ENCODE measurements at places on chromosomes 12 and 14. TPM values are rescaled to one million over a fixed set of nuclear protein-coding genes. Genes with fewer than 3 reads are reported as not detected.
A peak's percentile ranks its signal among the peaks of the same experiment; 100 is the strongest.

DNA sequence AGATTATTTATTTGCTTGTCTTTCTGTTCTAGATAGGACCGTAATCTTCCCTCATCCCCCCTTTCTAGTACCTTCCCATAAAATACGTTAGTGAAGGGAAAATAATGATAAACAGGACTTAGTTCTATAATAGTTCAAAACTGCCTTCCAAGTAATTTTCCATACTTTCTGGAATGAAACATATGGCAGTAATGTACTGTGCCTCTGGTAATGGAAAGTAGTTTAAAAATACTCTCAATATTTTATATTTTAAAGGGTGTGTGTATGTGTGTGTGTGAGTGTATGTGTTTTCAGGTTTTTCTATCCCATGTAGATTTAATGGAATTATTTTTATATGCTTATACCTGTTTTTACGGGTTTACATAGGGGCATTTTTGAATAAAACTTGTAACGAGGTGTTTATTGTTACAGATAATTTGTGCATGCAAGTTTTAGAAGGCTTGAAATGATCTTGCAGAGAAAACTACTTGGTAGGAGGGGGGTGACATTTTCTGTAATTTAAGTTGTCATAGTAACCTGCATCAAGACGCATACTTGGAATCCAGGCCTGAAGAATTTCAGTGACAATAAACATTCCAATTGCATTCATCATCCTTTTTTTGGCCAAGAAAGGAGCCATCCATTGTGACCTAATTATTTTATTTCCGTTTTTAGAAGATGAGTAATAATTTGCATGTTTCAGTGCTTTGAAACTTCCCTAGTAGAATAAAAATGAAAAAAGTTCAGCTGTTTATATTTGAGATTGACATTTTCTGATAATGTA, 38.9 kb downstream of the RASSF8 start:
- no peaks in the 10 kb centered on the region for H3K36me3 ChIP-seq
- DNase-seq, result no peak
- H3K4me1 ChIP-seq, result no peaks in the 10 kb centered on the region
- H3K27me3 ChIP-seq, result peaks cover 5% of the 10 kb centered on the region

GRCh38 chr14:73998726-73999125, 20.4 kb downstream of the ENTPD5 start:
- H3K27ac ChIP-seq, result no peak overlapping the region
- no peak for DNase-seq
- no peak overlapping the region for H3K4me3 ChIP-seq
- H3K27me3 ChIP-seq, result no peaks in the 10 kb centered on the region
- no peaks in the 10 kb centered on the region for H3K36me3 ChIP-seq
- H3K4me1 ChIP-seq, result no peaks in the 10 kb centered on the region

TAS2R7 gene
- not detected for total RNA-seq

SLC2A13 gene
- total RNA-seq, result 3.4 TPM

GPATCH2L gene
- 58.6 TPM for total RNA-seq

ZBTB39 gene
- total RNA-seq, result 7.7 TPM

DNA sequence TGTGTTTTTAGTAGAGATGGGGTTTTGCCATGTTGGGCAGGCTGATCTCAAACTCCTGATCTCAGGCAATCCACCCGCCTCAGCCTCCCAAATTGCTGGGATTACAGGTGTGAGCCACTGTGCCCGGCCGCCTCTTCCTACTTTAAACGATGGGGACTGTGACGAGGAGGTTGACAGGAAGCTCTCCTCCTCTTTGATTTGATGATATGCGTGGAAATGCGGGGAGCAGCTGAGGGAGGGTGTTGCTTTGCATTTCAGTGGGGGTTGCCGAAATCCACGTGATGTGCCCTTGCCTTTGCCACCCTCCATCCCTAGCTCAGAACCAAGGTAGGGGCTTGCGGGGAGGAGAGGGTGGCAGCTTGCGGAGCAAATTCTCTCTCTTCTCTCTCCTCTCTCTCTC, 189.6 kb downstream of the AACS start:
- H3K4me3 ChIP-seq, result no peak overlapping the region
- no peak for DNase-seq
- no peaks in the 10 kb centered on the region for H3K36me3 ChIP-seq
- H3K27ac ChIP-seq, result no peak overlapping the region

PAX9 gene
- not detected for total RNA-seq

- peak overlapping the region; percentile 58 for H3K4me3 ChIP-seq
- peaks cover 10% of the 10 kb centered on the region for H3K4me1 ChIP-seq
- peaks cover 13% of the 10 kb centered on the region for H3K27me3 ChIP-seq
- no peaks in the 10 kb centered on the region for H3K36me3 ChIP-seq
- peak; percentile 50 for DNase-seq
- no peak overlapping the region for H3K27ac ChIP-seq
Observed at GRCh38 chr12:132559652-132560363, 50.6 kb downstream of the LRCOL1 start.

PTPRQ gene
- total RNA-seq, result not detected

- no peak for DNase-seq
- no peaks in the 10 kb centered on the region for H3K27me3 ChIP-seq
- no peak overlapping the region for H3K4me3 ChIP-seq
- H3K27ac ChIP-seq, result no peak overlapping the region
- H3K4me1 ChIP-seq, result no peaks in the 10 kb centered on the region
Observed at GRCh38 chr14:83975841-83976770, 1553.8 kb upstream of the FLRT2 start.

DNA sequence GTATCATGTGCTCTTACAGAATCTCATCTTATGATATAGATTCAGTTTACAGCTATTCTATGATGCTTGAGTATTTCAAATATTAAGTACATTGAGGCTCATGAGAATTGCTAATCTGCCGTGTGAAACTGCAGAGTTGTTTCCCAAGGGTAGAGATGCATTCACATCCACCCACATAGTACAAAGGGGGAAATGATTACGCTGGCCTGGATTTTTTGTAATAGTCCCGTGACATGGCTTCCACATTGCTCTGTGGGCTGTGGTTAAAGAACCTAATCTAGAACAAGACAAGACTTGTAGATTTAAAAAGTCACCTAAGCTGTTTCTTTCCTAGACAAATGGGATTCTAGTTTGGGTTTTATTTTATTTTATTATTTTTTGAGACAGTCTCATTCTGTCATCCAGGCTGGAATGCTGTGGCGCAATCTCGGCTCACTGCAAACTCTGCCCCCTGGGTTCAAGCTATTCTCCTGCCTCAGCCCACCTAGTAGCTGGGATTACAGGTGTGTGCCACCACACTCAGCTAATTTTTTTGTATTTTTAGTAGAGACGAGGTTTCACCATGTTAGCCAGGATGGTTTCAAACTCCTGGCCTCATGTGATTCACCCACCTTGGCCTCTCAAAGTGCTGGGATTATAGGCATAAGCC, 13.0 kb upstream of the RIOX1 start:
- peaks cover under 1% of the 10 kb centered on the region for H3K27me3 ChIP-seq
- no peak for DNase-seq
- H3K4me3 ChIP-seq, result no peak overlapping the region
- H3K36me3 ChIP-seq, result no peaks in the 10 kb centered on the region
- peaks cover 1% of the 10 kb centered on the region for H3K4me1 ChIP-seq
- no peak overlapping the region for H3K27ac ChIP-seq
